ENCODE measurements at places on chromosomes 6 and 20.

- DNase-seq = no peak
Observed at GRCh38 chr20:14033310-14033709, 38.0 kb downstream of the MACROD2 start.

DNA sequence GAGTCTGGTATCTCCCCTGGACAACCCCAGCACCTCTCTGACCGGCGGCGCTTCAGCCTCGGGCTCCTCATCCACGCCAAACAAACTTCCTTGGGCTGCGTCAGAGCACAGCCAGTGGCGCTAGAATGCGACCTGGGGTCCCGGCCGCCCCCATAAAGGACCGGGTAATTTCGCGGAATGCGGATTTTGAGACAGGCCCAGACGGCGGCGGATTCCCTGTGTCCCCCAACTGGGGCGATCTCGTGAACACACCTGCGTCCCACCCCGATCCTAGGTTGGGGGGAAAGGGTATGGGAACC is 1.6 kb downstream of the FOXP4 start:
- DNase-seq = peak; percentile 64

- DNase-seq = no peak
Observed at GRCh38 chr6:16150098-16150497, 21.2 kb downstream of the MYLIP start.

DNA sequence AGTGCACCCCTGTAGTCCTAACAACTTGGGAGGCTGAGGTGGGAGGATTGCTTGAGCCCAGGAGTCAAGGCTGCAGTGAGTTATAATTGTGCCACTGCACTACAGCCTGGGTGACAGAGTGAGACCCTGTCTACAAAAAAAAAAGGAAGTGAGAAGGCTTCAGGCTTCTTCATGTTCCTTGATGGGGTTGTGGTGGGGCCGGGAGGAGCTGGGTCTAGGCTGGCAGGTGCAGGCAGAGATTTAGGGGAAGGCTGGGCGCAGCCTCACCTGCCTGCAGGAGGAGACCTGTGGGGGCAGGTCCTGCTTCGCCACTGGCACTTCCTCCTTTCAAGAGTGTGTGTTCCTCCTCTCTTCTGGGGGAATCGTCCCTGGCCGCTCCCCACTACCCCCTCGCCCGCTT is 63.9 kb downstream of the CHMP4B start:
- DNase-seq = no peak

- no peak for DNase-seq
Observed at GRCh38 chr6:39614393-39614950, 110.7 kb downstream of the KIF6 start.

DNA sequence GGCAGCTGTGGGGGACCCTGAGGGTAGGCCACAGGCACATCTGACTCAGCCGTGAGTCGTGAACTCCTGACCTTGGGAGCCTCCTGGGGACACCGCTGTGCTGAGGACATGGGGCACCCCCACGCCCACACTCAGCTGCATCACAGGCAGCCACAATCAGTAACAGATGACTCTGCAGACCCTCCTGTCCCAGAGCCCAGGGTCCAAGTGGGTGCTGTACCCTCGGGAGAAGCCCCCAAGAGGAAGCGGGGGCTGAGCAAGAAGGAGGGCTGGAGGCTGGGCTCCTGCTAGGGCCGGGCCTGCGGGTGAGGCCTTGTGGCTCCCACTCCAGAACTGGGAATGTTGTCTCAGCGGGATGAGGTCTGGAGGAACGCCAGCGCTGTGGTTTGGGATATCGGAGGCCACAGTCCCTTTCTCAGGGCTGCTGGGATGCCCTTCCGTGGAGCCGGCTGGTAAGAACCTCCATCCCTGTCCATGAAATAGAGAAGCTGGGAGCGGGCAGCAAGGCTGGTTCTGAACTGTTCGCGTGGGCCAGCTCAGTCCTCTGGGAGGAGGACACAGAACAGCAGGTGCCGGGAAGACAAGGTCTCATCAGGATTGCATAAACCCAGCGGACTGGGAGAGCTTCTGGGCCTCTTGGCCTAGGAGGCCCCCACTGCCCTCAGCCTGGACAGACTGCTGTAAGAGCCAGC is 3.1 kb upstream of the LAMA5 start:
- DNase-seq = peak; percentile 68

DNA sequence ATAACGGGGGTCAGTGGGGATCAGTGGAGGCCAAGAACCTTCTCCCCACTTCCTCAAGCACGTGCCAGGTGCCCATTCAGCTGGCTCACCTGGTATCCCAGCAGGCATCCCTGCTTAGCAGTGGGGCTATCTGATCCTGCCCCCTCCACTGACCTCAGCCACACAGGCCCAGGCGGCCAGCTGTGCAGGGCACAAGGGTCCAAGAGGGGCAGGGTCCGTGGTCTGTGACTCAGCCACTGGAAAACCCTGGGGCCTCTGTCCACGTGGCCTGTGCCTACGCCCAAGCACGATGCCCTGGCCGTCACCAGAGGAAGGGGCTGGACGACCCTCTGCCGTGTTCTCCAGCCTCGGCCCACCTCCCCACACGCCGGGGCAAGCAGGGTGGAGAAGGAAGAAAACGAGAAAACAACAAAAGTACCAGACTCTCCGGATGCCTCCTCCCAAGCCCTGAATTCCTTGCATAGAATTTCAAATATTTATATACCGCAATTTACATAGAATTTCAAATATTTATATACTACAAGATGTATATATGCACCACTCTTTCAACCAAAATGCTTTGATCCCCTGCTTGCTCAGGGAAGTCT is 12.1 kb downstream of the PXDC1 start:
- DNase-seq = no peak

GRCh38 chr6:90483116-90483839 is 103.6 kb downstream of the MAP3K7 start:
- no peak for DNase-seq

GRCh38 chr20:38266426-38266825 is 5.9 kb upstream of the KIAA1755 start:
- DNase-seq = no peak

- DNase-seq = no peak
Observed at GRCh38 chr20:24700166-24700860, 230.9 kb downstream of the SYNDIG1 start.

- DNase-seq = no peak
Observed at GRCh38 chr6:155684416-155685196, 229.0 kb upstream of the NOX3 start.

- no peak for DNase-seq
Observed at GRCh38 chr20:24734139-24734538, 214.9 kb upstream of the CST7 start.

GRCh38 chr20:38159957-38160756 is 4.9 kb downstream of the TGM2 start:
- no peak for DNase-seq

- no peak for DNase-seq
Observed at GRCh38 chr6:71886184-71887005, at the start of gene RIMS1. RIMS1 (plus strand) TSS chr6:71886550; CDS start chr6:71887024, 474 bp downstream.

GRCh38 chr6:79127660-79128059 is 49.6 kb upstream of the PHIP start:
- no peak for DNase-seq

DNA sequence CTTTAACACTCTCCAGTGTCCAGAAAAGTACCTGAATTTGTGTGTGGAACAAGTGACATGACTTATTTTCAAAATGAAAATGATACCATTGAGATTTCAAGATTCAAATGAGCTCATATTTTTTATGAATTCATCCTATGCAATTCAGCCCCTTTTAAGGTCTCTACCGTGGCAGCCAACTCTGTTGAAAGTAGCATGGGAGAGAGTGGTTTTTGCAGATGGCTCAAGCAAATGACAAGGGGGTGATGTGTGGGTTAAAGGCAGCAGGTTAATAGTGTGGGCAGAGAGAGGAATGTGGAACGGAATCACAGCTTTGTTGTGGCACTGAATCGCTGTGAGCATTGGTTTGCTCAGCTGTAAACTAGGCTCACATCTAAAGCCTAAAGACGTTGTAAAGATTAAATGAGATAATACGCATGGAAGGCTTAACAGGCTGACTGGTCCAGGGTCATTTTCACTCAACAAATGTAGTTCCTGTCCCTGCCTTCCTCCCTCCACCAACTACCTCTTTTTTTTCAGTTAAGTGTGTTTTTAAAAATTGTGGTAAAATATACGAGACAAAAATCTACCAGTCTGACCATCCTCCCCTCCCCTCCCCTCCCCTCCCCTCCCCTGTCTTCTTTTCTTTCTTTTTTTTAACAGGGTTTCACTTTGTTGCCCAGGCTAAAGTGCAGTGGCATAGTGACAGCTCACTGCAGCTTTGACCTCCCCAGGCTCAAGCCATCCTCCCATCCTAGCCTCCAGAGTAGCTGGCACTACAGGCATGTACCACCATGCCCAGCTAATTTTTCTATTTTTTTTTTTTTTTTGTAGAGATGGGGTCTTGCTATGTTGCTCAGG is 114.7 kb upstream of the ZNF217 start:
- peak; percentile 70 for DNase-seq

GRCh38 chr6:145349950-145350510 is 385.3 kb downstream of the EPM2A start:
- DNase-seq = no peak

DNA sequence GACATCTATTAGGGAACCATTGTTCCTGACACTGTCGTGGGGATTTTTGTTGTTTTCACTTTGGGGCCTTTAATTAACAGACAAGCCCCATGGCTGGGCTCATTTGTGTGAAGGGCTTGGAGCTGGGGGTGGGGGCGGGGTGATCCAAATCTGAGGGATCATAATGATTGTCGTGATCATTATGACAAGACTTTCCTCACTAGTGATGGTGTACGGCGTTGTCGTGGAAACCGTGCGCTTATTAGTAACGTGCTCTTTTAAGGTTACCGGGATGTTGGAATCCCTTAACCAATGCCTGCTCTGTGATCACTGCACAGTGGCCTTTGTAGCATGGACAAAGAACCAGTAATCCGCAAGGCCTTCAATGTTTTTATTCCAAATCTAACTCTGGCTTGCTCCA is 18.6 kb downstream of the PDYN start:
- no peak for DNase-seq

GRCh38 chr20:7994809-7995208 is 24.8 kb downstream of the TMX4 start:
- no peak for DNase-seq

- DNase-seq = no peak
Observed at GRCh38 chr6:8337147-8337546, 98.2 kb downstream of the SLC35B3 start.

DNA sequence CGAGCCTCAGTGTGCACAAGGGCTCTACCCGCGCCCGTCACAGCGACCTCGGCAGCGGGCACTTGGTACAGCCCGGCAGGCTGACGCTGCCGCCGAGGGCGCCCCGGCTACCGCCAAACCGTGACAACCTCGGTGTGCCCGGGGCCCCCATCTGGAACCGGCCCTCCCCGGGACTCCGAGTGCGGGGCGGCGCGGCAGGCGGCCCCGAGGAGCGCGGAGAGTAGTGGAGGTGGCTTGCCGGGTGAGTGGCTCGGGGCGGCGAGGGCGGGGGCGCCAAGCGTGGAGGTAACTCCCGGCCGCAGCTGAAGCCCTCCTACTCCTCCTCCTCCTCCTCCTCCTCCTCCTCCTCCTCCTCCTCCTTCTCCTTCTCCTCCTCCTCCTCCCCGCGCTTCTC is at the start of gene ISM1:
Gene ISM1, plus strand, starts transcription at position 371 of the 394 bp plus-strand sequence. CDS start 503 bp downstream, outside the sequence.
- DNase-seq = peak; percentile 77

DNA sequence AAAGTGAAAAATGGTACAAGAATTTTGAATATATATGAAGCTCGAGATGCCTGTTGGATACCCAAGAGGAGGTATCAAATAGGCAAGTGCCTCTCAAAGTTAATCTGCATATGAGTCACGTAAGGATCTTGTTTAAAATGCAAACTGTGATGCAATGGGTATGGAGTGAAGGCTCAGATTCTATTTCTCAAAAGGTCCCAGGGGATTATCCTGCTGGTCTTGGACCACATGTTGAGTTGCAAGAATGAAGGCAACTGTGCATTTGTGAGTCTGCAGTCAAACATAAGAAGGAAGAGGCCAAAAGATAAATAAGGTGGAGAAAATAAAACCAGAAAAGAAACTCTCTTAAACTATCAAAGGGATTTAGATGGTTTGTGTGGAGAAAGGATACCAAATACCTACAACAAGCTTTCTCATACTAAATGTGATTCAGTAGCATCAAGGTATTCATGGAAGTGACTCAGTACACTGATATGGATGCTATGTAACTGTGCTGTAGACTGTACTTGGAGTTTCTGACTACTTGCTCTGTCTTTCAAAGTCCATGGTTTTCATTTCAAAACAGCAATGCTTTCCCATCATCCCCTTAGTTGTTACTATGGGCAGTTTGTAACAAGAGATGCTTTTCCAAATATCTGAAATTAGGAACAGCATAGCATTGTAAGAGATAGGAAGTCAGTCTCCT is 106.3 kb downstream of the GFRAL start:
- no peak for DNase-seq

DNA sequence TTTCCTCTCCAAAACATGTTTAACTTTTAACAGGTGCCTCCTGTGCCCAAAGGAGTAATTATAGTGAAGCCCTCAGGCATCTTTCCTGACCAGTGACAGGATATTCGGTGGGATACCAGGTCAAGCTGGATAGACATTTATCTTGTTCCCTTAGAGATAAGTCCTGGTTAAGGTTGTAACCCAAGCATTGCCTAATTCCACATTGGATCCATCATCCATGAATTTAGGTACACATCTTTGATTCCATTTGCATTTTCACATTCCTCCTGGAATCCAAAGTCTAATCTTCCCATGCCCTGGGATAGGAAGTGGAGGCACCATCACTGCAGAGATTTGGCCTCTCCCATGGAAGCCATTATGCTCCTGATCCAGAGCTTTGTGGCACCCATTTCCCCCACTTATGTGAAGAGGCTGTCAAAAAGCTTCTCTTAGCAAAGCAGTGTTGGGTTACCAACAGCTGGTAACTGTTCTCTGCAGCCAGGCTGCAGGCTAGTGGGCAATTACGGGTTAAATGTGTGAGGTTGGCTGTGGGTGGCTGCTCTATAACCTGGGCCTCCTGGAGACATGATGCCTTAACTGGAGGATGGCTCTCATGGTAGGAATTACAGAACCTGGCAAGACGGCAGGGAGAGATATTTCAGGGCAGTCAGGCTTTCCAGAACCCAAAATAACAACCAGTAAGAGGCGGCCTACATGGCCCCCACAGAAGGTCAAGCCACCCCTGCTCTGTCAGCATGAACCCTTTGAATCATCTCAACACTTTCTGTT is 96.9 kb upstream of the VGLL2 start:
- no peak for DNase-seq

GRCh38 chr6:158894193-158894592 is 75.0 kb upstream of the EZR start:
- no peak for DNase-seq
